ENCODE measurements at places on chromosomes 2 and 18.

DNA sequence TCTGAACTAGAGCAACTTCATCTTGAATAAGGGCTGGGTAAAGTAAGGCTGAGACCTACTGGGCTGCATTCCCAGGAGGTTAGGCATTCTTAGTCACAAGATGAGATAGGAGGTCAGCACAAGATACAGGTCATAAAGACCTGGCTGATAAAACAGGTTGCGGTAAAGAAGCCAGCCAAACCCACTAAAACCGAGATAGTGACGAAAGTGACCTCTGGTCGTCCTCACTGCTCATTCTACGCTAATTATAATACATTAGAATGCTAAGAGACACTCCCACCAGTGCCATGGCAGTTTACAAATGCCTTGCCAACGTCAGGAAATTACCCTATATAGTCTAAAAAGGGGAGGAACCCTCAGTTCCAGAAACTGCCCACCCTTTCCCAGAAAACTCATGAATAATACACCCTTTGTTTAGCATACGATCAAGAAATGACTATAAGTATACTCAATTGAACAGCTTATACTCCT, 109.1 kb downstream of the FIGN start:
- DNase-seq: no peak

DNA sequence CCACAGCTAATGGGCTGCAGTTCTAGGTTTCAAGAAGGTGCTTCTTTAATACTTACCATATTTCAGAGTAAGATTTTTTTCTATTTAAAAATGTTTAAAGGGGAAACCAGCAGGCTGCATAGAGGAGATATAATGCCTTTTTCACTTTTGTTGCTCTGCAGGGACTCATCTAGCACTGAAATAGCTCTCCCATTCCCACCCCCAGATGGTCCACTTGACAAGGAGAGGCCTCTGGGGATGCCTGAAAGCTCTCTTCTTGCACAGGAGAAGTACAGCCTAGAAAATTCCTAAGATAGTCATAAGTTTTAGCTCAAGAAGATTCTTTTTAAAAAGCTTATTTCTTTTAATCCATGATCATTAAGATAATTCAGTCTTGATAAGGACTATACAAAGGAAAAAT, 126.4 kb downstream of the CDH2 start:
- DNase-seq: no peak

- peak; percentile 34 for DNase-seq
These were observed 48.5 kb downstream of the NAT8 start for GRCh38 chr2:73593680-73594079.

DNA sequence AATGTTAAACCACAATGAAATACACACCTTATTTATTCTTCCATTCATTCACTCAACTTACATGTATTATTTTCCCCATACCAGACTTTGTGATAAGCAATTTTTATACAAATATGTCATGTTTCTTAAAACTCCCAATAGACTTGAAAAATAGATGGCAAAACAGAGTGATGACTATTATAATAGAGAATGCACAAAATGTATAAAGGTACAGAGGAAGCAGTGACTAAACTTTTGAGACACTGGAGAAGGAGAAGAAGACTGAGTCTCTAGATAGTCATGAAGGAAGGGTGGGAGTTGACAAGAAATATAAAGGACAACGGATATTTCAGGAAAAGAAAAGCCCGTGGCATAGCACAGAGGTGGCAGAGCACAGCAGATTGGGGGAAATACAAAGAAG, 198.1 kb upstream of the SLC39A10 start:
- peak; percentile 36 for DNase-seq

GRCh38 chr2:55232863-55233657, 572 bp downstream of the RPS27A start:
- DNase-seq: peak; percentile 51

DNA sequence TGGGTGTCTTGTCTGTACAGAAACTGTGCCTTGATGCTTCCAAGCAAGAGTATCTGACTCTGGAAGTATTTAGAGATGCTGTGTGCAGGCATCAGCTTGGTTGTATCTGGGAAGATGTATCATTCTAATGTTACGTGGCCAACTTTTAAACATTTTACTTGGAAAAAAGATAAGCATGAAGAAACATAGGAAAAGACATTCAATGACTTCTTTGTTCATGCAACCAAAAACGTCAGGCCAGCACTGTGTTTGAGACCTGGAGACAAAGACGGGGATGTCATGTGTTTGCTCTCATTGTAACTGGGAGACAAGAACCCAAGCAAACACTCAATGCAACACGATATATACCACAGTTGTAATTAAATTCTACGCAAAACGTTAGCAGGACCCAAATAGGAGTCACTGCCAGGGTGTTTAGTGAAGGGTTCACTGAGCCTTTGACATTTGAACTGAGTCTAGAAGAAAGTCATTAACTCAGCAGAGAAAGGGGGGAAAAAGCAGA, 8.9 kb upstream of the SESTD1 start:
- no peak for DNase-seq

DNA sequence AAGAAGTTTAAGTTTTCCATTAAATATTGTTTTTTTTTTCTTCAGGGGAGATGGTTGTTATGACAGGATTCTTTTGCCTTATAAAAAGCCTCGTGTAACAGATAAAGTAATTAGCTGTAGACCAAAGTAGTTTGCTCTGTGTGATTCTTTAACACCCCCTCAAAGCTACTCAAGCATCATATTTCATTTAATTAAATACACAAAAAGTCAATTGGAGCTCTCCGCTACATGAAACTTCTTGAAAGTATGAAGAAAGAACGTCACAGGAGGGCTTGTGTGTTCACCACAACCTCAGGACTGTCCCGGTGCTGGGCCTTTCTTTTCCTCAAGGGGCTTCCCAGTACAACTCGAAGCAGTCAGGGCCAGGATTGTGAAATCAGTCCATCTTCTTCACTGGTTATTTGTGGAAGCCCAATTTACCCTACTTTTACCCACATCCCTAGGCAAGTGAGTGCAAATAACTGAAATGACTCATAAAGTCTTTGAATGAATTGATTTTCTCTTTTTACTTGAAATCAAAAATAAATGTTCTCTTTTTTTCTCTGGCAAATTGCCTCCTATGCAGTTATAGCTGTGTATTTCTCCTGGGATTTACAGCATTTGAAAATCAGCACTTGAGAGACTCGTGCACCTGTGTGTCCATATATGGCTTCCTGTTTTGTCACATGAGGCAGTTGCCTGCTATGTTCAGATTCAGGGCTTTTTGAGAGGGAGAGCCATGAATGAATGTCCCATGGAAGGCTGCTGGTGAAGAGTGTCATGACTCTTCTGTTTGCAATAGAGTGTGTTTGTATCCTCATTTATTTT, 48.6 kb downstream of the LINC00305 start:
- no peak for DNase-seq

GRCh38 chr18:62279561-62279960, 45.5 kb upstream of the TNFRSF11A start:
- no peak for DNase-seq

DNA sequence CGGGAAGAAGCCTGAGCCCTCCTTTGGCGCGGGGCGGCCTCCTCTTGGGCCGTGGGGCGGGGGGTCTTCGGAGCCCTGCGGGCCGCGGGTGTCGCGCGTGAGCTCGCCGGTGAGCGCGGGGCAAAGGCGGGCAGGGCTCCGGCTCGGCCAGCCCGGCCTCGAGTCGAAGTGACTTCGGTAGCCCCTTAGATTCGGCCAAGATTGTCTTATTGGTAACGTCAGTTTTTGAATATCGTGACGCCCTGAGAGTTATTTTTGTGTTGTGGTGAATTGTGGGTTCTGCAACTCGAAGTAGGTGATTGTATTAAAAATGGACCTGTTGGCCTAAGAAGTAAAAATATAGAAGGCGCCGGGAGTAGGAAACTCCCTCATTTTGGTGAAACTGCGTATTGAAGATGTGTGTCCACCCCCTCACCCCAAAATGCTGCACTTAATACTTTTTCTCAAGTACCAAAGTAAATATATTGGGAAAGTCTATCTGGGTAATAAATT, 669 bp downstream of the MARCHF7 start:
- DNase-seq: peak; percentile 25

DNA sequence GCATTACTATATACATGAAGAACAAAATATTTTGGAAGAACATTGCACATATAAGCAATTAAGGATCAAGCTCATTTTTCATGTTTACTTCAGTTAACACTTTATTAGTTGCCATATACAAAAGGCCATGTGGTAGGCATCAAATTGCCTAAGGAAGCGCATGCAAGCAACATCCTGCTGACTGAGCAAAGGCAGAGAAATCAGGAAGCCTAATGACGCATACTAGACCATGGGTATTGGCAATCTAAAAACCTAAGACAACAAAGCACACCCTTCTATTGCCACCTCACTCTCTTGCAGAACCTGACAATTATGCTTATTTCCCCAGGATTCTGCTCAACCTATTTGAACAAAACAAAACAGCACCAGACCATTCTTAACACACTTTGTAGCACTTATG, 171.9 kb downstream of the STK39 start:
- no peak for DNase-seq

DNA sequence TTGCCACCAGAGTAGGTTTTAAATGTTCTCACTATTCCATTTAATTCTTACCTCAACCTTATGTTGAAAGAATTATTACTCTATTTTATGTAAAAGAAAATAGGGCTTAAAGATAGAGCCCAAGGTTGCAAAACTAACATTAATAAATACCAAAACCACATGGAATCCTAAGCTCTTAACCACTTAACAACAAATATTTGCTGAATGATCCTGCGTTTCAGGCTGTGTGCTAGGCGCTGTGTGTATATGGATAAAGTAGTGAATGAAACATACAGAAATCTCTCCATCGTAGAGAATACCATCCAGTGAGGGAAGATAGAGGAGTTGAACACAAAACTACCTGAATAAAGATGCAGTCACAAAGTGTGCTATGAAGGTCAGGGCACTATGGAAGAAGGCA, 485.1 kb downstream of the THSD7B start:
- DNase-seq: peak; percentile 30

DNA sequence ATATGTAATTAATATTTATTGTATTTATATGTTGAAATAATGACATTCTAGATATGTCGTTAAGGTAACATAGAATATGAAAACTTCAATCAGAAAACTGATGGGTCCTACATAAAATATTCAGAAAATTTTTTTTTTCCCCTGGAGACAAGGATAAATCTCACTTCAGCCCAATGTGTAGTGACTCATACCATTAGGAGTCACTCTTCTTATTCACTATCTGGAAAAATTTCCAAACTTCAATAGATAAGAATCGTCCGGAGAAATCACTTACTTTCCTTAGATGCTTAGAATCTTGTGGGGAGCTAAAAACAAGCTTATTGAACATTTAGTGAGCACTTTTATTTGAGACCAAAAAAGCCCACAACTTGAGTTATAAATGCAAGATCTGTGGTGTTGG, 4.6 kb downstream of the SERPINB13 start:
- no peak for DNase-seq

- no peak for DNase-seq
These were observed 70.2 kb upstream of the FOSL2 start for GRCh38 chr2:28322456-28322855.

GRCh38 chr2:239015218-239015900, 167.5 kb downstream of the TWIST2 start:
- no peak for DNase-seq

GRCh38 chr18:33076601-33077000, 303.8 kb upstream of the KLHL14 start:
- no peak for DNase-seq

DNA sequence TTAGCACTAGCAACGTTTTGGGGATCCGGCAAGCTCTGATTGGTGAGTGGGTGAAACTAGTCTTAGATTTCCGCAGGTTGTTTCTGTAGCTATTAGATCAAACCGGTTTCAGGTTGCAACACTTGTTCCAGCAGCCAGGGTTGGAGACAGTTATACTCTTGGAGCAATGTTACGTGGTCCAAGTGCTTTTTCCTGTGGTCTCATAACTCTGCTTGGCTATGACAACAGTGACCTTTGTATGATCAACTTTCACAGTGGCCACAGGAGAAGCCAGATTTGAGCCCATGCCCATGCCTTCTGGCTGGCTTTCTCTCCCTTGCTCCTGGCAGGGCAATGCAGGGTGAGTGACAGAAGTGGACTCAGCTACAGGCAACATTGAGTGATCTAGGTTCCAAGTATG, 84.5 kb upstream of the TAF1B start:
- peak; percentile 18 for DNase-seq

- DNase-seq: no peak
These were observed 75.5 kb upstream of the KLF7 start for GRCh38 chr2:207241198-207241597.

- DNase-seq: peak; percentile 90
These were observed 25.7 kb upstream of the RNU4ATAC start for GRCh38 chr2:121505005-121505404.

GRCh38 chr2:214578442-214578841, 167.6 kb downstream of the VWC2L start:
- no peak for DNase-seq

- no peak for DNase-seq
These were observed 82.3 kb downstream of the ZEB2 start for GRCh38 chr2:144437636-144438035.

- no peak for DNase-seq
These were observed 38.6 kb upstream of the ZFP36L2 start for GRCh38 chr2:43265001-43265400.

DNA sequence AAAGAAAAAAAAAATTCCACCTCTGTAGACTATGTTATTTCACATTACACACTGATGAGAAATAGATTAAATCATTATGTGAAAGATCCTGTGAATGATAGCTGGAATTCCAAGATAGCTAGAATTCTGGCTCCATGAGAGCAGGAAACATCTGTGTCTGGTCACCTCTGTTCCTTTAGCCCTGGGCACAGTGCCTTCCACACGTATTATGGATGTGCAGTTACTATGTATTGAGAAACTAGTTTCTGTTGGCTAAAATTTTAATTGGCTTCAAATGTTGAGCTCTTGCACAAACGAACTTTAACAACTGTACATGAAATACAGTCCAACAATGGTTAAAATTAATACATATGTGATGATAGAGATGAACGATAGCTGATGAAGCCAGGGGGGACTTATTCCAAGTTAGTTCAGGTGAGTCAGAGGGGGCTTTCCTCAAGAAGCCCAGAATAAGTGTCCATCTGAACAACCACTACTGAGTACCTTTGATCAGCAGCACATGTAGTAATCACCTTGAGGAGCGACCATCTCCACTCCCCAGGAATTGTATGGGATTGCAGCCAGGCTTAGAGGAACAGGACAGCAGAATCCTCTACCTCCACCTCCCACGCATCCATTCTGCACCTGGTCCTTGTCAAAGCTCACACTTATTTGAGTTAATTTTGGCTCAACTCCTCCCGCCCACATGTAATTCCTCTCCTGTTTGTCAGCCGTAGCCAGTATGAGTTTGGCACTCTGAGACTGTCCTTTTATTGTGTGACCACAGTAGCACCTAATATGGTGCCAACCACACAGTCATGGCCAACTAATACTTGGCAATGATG, 68.6 kb downstream of the NABP1 start:
- DNase-seq: no peak

- no peak for DNase-seq
These were observed 109.2 kb downstream of the SOCS6 start for GRCh38 chr18:70398076-70398475.

- DNase-seq: no peak
These were observed 117.6 kb downstream of the ZNF407 start for GRCh38 chr18:74715306-74715705.

GRCh38 chr2:192265751-192266150, 71.0 kb upstream of the TMEFF2 start:
- DNase-seq: peak; percentile 28

Measured in iris pigment epithelial cell (primary cell).